ENCODE measurements at places on chromosomes 1 and 21.

DNA sequence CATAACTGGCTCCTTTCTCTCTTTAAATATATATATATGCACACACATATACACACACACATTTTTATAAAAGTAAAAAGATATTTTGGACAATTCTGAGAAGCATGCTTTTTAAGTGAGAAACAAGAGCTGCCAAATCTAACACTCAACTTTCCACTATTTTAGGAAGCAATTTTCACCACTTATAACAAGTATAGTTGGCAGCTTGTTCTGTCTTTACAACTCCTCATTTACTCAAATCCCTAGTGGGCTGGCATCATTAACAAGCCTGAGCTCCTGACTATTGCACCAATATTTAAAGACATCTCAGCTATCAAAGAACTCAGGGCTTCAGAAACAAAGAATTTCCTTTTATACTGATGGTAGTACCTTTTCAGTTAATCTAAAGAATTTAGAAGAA is 76.6 kb downstream of the RAB3GAP2 start:
- DNase-seq = no peak

DNA sequence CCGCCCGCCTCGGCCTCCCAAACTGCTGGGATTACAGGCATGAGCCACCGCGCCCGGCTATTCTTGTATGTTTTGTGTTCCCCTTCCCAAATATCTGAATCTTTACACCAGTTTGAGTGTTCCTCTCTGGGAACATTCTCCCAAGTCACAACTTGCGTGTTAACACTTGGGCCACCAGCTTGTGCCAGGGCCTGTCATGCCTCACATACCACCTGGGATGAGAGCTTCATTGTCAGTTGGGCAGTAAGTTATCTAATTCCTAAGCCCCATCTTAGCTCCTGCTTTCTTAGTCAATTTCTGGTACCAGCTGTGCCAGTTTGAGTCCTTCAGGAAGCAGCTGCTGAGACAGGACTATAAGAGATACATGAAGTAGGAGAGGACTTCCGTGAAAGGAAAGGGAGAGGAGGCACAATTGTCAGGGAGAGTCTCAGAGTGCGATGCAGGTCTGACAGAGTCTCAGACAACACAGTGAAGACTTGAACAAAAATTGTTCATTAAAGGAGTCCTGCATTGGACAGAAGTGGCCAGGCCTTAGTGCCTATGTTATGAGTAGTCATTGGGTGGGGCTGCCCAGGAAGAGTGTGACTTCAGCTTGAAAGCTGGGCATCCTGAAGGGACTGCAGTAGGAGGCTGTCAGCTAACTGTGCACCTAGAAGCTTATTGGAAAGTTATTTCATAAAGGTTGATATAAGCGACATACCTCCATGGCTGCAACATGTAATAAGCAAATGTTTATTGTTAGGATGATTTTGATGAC is 17.3 kb downstream of the ZFYVE9 start:
- no peak for DNase-seq

GRCh38 chr1:204128464-204128963 is 23.3 kb downstream of the ETNK2 start:
- DNase-seq = no peak

- DNase-seq = no peak
These were observed 21.1 kb downstream of the MAPKAPK2 start for GRCh38 chr1:206705726-206706297.

DNA sequence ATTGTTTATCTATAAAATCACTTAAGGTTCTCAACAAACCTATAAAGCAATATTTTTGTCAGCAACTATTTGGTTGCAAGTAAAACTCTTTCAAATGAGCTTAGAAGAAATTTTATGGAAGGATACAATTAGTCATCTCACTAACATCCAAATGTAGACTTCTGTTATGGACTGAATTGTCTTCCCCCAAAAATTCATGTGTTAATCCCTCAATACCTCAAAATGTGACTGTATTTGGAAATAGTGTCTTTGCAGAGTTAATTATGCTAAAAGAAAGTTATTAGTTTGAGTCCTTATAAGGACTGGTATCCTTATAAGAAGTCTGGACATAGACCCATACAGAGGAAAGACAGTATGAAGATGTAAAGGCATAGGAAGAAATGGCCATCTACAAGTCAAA is 357.8 kb upstream of the PRMT6 start:
- no peak for DNase-seq

- no peak for DNase-seq
These were observed 9.2 kb downstream of the VANGL1 start for GRCh38 chr1:115650961-115651360.

- DNase-seq = no peak
These were observed 350.9 kb downstream of the BRINP3 start for GRCh38 chr1:190126728-190127127.

DNA sequence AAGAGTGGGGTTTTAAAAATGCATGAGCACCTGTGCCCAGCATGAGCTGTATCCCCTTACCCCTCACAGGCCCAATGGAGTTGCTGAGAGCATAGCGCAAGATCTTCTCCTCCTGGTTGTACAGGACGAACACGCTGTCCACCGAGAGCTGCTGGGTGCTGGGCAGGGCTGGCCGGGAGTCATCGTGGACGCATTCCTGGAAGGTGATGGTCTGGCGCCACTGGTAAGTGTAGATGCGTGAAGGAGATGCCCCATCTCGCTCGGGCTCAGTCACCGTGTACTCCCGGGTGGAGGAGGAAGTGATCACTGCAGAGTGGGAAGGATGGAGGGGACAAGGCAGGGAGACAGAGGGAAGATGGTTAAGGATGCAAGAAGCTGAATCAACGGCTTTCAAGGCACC is 39.1 kb downstream of the NID1 start:
- no peak for DNase-seq

DNA sequence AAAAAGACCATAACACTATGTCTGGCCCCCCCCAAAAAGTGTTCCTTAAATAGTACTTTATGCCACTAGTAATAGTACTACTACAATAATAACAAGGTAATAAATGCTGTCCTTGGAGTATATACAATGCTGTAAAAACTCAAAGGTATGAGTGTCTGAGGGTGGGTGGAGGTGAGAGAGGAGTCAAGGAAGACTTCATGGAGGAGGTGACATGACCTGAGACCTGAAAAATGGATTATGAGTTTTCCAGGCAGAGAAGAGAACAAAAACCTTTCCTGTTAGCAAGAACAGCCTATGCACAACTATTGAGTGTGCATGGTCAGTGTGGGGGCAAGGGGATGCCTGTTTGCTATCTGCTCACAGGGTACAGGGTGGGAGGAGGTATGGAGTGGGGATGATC is 290.2 kb upstream of the USP24 start:
- DNase-seq = no peak

DNA sequence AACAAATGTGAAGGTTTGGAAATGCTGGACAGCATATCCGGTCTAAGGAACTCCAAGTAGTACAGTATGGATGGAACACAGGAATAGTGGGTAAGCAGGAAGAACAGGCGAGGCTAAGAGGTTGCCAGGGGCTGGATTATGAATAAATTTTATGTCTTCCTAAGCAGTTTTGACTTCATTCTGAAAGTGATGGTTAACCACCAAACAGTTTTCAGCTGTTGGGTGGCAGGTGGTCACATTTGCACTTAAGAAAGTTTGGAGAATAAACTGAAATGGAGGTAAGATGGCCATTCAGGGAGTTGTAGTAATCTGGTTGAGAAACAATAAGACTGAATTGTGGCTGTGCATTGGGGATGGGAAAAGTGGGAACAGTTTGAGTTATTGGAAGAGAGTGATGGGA is 83.8 kb downstream of the PRKAA2 start:
- DNase-seq = no peak

GRCh38 chr21:29669416-29669815 is 270.4 kb downstream of the GRIK1 start:
- DNase-seq = no peak

DNA sequence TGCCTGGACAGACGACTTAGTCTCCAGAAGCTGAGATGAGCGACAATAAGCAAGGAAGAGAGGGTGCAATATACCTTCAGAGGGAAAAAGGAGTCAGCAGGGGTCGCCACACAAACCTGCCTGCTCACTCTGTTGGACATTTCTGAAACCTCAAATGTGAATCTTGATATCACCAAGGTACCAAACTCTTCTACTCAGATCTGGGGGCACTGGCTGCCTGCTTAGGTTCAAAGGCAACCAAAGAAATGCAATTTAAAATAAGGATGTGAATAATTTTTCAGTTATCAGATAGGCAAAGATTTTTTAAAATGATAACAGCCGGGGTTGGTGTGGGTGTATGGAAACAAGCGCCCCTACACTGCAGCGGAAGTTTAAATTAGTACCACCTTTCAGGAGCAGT is 164.2 kb downstream of the HIVEP3 start:
- no peak for DNase-seq

DNA sequence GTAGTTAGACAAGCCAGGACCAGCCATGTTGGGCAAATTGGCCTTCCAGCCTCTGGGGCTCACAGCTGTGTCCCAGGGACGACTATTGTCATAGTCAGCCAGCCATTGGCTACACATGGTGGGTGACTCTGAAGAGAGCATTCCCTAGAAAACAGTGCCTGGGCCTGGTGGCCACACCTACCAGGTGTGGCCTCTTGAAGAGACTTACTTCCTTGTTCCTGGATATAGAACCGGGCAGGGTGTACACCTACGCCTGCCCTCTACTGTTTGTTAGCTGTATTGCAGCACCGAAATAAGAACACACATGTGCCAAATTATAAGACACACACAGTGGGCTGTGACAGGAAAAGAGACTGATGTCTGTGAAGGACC is 134.6 kb upstream of the ARHGEF16 start:
- DNase-seq = peak; percentile 50

Measured in NT2/D1 (cell line).